Mucosa of gallbladder (tissue), 1 donor: ENCODE measurements at places on chromosomes 6 and 20. TPM values are rescaled to one million over a fixed set of nuclear protein-coding genes. Genes with fewer than 3 reads are reported as not detected.

DNA sequence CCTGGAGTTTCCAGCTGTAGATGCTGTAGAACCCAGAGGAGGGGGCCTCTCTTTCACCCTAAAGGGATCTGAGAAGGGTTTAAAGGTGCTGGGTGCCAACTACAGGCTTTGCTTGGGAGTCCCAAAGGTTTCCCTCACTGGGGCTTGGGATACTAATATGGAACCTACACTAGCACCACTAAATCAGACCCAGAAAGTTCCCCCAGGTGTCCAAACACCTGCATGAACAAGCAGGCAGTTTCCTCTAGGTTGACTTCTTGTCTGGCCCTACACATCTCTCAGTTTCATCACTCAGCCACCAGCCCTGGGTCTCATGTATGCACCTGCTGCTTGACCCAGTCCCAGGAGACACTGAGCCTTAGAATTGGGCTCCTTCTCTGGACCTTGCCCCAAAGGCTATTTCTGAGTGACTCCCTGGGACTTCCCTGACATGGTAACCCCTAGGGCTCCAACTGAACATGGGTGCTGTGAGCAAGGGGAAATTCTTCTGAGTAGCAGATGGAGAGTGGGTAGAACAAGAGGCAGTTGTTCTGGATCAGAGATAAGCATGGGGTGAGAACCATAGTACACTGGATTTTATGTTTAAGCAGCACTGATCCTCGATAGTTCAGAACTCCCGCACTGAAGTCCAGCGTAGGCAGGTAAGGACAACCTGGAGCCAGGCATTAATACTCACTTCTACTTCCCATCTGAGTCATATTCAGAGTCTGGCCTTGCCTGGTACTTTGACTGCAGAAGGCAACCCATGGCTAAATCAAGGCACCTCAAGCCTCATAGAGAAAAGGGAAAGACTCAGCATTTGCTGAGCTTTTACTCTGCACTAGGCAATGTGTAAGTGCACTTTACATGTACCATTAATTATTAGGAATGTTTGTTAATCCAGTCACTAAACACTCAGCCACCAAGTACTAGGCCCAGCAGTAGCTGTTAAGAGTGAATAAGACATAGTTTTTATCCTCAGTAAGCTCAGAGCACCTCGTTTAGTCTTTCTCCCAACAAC lies 16.8 kb downstream of the BCL2L1 start:
- DNase-seq = no peak

DNA sequence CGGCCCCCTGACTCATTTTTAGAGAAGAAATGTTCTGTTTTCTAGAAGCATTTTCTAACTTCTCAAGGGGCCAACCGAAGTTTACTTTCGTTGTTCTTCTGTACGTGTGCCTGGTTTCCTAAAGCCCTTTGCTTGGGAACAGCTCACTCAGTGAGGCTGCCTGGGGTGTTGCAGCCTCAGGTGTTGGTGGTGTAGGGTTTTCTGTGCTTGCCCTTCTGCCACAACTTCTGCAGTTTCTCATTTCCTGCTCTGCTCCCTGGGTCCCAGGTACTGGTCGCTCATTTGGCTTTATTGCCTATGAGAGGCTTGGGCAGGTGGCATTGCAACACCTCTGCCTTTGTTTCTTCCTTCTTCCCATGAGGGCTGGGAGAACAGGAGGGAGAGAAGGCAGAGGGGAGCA lies 278.3 kb downstream of the SOX4 start:
- DNase-seq = no peak

DNA sequence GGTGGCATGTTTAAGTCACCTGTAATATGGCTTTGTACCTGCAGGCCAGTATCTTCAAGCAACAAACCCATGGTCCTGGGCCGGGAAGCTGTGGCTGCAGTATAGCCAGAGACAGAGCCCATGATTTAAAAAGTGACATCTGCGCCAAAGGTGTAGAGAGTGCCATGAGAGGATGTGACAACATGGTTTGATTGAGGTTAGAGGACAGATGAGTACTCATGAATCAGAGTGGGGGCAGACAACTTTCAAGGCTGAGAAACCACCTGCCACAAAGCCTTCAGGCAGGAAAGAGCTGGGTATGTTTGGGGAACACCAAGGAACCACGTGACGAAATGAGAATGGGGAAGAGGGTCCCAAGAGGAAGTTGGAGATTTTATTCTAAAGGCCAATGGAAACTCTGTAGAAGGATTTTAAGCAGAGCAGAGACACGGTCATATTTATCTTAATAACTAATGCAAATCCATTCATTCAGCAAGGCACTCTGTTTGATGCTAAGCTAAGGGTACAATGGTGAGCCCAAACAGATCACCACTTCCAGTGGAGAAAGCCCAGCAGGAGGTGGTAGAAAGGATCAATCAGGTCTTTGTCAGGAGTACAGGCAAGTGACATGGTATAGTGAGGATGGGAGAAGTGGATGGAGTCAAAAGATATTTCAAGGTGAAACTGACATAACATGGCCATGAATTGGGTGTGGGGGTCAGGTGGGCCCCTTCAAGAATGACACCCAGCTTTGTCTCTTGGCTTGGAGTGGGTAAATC lies 3.4 kb upstream of the MICAL1 start:
- DNase-seq = no peak

DNA sequence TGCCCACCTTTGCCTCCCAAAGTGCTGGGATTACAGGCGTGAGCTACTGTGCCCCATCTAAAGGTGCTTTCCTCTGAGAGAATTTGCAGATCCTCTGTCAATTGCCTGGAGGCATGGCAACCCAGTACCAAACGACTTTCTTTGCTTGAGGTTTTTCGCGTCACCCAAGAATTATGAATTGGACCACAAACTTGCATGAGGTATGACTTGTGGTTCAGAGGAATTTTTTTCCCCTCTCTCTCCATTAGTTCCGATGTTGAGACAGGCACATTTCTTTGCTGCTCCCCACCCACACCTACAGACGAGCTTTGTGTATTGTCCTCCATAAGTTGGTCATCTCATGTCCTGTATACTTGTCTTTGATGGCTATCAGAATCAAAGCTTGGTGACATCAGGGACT lies 11.8 kb upstream of the SCAF8 start:
- DNase-seq = no peak

GRCh38 chr6:168884050-168884645 lies 369.5 kb downstream of the THBS2 start:
- DNase-seq = no peak

GRCh38 chr20:51318058-51318949 lies 224.2 kb downstream of the NFATC2 start:
- peak; percentile 33 for DNase-seq

- DNase-seq = no peak
Measured at GRCh38 chr20:313948-314347, 11.4 kb upstream of the SOX12 start.

DNA sequence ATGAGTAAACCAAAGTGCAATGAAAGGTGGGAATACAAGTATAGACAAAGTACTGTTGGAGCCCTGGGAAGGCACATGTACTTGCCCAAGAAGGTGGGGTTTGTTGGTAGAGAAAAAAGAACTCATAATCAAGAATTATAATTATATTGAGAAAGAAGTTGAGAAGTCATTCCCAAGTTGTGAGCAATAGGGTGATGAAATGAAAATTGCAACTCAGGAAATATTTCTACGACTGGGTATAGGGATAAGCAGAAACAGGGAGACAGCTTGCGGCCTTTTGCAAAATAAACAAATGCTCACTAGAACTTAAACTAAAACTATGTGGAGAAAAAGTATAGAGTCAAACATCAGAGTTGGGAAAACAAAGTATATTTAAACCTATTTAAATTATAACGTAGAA lies 250.7 kb upstream of the FAM83B start:
- DNase-seq = no peak

GRCh38 chr6:35585658-35586057 lies 73.0 kb upstream of the TULP1 start:
- no peak for DNase-seq

GRCh38 chr6:9606435-9607134 lies 808.3 kb downstream of the TFAP2A start:
- DNase-seq = no peak

DNA sequence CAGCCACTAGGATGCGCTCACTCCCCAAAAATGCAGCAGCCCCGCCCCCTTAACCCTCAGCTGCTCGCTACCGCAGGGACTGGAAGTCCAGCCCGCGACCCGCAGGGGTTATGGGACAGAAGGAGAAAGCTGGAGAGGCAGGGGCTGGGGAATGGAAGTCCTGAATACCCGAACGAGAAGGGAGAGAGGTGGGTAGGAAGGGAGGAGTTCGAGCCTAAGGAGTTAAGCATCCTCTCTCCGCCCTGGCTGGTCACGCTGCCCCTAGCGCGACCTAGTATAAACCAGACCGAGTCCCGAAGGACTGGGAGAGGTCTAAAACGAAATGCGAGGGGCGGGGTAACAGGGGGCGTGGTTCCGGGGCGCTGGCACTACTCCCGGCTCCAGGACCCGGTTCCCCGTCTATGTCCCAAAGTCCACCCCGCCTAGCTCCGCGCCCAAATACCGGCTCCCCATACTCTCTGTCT lies 448 bp upstream of the DDAH2 start:
- DNase-seq = peak; percentile 94

- DNase-seq = no peak
Measured at GRCh38 chr20:16001286-16001685, 572.0 kb downstream of the KIF16B start.

DNA sequence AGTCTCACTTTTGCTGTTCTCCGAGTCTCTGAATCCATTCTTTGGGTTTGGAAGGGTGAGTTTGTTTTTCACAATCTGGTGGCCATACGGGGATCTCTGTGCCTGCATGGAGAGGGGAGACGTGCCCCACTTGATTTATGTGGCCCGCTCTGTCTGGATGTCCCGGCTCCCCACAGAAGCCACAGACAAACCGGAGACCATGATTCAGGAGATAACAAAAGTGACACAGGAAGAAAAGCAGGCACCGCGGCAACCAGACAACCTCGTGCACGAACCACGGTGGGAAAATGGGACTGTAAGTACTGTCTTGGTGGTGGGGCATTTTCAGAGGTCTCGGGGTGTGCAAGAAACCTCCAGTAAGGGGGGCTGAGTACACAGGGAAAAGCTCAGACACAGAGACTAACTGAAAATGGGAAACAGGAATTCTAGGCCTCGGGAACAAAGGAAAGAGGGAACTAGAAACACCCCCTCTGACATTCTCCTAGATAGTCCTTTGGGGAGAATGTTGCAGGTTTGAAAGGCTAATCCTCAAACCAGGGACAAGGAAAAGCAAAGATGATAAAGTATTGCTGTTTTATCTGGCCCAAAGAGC lies 22.1 kb upstream of the ZNF318 start:
- no peak for DNase-seq

GRCh38 chr6:286681-287488 lies 5.4 kb upstream of the DUSP22 start:
- no peak for DNase-seq

GRCh38 chr6:106749609-106750008 lies 120.2 kb downstream of the QRSL1 start:
- no peak for DNase-seq

- DNase-seq = no peak
Measured at GRCh38 chr6:43399932-43400487, 27.3 kb upstream of the ABCC10 start.

DNA sequence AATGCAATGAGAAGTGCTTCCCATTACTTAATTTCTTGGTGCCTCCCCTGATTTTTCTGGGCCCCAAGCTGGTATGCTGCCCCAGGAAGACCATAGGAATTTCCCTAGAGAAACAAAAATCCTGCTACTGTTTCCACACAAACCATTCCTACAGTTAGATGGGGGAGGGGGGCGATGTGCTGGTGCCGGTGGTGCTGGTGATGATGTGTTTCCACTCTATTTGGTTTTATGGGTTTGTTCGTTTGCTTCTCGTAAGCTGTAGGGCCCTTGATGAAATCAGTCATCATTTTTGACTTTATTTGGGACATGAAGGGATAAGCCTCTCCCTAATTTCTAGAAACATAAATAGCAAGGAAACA lies 105.1 kb downstream of the MKKS start:
- DNase-seq = no peak

DNA sequence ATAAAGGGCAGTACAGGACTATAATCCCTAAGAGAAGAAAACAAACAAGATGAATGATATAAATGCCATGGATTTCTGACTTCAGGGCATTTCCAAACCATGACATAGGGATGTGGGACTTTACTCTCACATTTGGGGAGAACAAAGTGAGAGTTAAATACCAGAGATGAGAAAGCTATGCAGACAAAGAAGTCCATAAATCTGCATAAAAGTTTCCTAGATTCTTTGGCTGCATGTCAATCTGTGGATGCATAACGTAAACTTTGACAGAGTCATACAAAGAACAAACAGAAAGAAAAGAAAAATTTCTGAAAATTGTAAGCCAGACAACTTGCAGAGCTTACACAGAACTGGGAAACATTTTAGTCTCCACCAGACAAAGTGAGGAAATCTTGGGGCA lies 11.7 kb downstream of the EPM2A start:
- DNase-seq = no peak

- no peak for DNase-seq
Measured at GRCh38 chr6:105259913-105260889, 80.4 kb upstream of the POPDC3 start.

DNA sequence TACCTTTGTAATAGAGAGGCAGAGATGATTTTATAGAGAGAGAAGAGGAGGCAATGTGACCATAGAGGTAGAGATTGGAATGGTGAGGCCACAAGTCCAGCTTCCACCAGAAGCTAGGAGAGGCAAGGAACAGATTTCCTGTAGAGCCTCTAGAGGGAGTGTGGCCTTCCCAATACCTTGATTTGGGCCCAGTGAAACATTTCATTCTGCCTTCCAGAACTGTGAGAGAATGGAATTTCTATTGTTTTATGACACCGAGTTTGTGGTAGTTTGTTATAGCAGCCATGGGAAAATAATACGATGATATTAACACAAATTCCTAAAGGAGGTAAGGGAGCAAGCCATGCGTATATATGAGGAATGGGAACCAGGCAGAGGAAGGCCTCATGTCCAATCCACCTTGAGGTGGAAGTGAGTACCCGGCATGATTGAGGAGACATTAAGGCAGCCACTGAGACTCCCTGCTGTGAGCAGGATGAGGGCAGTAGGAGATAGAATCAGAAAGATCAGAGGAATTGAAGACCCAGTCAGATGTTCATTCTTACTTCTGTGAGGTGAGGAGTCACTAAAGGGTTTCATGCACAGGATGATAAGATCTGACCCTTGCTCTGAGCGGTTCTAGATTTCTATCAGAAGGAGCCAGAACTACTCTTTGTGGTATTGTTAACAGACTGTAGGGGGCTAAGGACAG lies 636.3 kb upstream of the IMPG1 start:
- DNase-seq = no peak

SLC17A4 gene
- 62.7 TPM for total RNA-seq

TFAP2A gene
- 0.89 TPM for total RNA-seq

CST7 gene
- total RNA-seq = 4.3 TPM

DEFB110 gene
- total RNA-seq = not detected

SLC22A2 gene
- total RNA-seq = 1.4 TPM

CGA gene
- not detected for total RNA-seq

SOX4 gene
- 79.4 TPM for total RNA-seq

SLC16A10 gene
- 2.2 TPM for total RNA-seq
